Stimulated activated CD8-positive, alpha-beta memory T cell treated with anti-CD3 and anti-CD28 coated beads, Interleukin-15, amount 100 ng/mL, for 24 hours (primary cell): ENCODE measurements at places on chromosomes 11 and 22.

- DNase-seq = no peak
Observed at GRCh38 chr22:24198682-24199052, 17.4 kb downstream of the SUSD2 start.

DNA sequence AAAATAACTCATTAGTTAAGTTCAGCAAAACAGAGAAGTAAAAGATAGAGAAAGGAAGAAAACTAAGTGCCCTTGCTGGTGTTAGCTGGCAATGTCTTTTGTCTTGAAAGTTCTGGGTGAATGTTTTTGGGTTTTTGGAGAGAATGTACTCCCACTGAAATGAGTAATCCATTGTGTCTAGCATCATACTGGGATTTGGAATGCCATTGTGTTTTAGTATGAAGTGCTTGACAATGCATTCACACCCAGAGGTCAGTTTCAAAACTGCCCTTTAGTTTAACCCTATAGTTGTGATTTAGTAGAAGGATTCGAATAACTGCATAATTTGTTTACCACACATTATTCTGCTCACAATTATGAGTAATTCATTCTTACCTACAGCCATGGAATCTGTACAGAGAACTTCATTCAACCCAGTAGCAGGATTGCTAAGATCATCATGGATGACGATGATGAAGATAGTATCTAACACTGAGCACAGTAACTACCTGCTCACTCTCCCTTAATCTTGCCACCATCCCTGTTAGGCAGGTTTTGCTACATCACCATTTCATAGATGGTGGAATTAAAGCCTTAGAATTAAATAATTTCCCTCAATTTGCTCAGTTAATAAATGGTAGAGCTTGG is 33.9 kb downstream of the MAML2 start:
- no peak for DNase-seq

DNA sequence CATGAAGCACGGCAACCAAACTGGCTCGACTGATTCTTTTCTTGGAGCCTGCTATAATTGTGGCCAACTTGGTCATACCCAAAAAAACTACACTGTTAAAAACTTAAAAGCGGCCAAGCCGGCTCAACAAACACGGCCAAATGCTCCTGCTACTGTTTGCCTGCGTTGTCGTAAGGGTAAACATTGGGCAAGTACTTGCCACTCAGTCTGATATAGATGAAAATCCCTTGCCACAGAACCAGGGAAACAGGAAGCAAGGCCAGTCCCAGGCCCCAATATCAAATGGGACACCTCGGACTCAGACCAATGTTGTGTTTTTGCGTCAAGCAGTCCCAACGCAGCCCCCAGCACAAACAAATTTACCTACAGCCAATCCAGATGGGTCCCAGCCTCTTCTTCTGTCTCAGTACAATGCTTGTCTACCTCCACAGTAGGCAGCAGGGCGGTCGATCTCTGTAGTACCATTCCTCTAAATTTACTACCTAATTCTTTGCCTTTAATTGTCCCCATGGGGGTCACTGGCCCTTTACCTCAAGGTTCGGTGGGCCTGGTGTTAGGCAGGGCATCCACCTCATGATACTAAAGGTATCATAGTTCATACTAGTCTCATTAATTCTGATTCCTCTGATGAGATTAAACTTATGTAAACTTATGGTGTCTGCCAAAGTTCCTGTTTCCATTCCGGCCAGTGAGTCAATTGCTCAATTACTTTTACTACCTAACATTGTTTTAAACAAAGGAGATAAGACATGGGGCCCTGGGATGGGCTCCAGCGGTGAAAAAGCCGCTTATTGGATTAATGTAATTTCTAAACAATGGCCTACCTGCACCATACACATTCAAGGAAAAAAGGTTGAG is 3.7 kb upstream of the COMT start:
- no peak for DNase-seq

DNA sequence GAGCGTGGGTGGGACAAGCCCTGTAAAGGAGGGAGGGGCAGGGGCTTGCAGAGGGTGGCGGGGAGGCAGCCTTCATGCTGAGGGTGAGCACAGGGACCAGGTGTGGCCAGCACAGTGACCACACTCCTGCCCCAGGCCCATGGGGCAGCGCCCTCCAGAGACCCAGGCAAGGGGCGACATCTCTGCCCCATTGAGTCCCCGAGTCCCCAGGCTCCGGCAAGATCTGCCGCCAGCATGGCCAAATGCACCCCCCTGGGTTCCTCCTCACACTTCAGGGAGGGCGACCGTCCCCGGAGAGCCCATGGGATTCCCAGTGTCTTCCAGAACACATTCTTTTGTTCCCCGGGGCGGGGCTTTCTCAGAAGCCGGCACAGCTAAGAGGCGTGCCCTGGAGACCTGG is 362.5 kb downstream of the TBC1D22A start:
- no peak for DNase-seq

DNA sequence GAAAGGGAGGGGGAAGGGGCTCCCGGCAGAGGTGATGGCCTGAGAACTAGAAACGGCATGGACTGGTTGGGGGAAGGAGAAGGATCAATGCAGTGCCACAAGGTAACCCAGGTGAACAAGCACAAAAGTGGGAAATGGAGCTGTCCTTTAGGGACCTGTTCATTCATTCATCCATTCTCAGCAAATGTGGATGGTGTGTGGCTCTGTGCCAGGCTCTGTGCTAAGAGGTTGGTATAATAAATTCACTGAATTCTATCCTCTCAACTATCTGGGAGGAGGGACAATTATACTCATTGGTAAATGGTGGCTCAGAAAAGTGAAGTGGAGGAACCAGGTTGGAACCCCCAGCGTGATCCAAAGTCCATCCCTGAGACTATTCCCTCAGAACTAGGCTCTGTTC is 18.6 kb upstream of the ARAP1 start:
- no peak for DNase-seq

DNA sequence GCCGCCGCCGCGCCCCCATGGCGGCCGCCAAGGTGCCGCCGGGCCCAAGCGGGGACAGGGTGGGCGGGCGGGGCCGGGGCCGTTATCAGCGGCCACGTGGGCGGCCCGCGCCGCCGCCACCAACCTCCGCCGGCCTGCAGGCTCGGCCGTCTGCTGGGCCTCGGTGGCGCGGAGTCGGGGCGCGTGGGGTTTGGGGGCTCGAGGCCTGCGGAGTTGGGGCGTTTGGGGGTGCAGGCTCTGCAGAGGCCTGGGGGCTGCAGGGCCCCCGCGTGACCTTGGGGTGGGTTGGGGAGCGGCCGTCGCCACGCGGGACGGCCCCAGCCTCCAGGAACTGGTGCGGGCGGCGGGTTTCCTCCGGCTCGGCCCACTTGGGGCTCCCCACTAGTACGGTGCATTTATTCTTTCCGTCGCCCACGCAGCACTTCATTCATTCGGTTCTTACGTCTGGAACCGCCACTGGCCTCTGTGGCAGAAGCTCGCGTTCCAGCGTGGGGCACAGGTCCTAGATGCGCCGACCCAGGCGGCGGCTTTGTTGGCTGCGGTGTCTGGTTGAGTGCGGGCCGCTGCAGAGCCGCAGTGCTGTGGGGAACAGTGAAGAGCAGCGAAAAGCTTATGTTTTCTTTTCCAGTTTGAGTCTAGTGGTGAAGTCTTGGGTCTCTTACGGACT is 740 bp upstream of the TRMT2A start:
- DNase-seq = peak; percentile 52

DNA sequence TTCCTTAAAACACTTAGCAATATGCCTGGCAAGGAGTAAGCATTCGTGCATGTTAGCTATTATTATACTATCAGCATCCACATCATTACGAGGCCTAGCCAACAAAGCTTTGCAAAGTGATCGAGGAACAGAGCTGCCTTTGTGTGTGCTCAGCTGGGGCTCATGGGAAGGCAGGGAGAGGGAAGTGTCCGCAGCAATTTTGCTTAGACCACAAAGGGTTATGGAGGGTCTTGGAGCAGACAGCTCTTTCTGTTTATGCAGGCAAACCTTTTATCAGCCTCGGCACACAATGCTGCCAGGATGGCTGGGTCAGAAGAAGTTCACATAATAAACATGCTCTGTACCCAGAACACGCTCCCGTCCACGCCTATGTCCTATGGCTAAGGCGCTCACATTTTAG is 10.9 kb upstream of the DKK3 start:
- no peak for DNase-seq

GRCh38 chr22:17974703-17975372 is 49.5 kb downstream of the MICAL3 start:
- no peak for DNase-seq

DNA sequence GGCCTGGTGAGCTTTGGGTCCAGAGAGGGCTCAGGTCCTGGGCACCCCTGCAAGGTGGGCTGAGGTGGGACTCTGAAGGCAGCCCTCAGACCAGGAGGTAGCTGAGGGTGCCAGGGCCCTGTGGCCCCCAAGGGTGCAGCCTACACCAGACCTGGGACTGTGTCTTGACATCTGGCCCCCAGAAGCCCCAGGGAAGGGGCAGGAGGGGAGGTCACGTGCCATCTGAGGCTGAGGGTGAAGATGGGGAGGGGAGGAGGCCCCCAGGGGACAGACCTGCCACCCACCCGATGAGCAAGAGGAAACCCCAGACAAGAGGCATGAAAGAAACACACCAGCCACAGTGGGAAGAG is 520.2 kb downstream of the BRD1 start:
- DNase-seq = no peak

DNA sequence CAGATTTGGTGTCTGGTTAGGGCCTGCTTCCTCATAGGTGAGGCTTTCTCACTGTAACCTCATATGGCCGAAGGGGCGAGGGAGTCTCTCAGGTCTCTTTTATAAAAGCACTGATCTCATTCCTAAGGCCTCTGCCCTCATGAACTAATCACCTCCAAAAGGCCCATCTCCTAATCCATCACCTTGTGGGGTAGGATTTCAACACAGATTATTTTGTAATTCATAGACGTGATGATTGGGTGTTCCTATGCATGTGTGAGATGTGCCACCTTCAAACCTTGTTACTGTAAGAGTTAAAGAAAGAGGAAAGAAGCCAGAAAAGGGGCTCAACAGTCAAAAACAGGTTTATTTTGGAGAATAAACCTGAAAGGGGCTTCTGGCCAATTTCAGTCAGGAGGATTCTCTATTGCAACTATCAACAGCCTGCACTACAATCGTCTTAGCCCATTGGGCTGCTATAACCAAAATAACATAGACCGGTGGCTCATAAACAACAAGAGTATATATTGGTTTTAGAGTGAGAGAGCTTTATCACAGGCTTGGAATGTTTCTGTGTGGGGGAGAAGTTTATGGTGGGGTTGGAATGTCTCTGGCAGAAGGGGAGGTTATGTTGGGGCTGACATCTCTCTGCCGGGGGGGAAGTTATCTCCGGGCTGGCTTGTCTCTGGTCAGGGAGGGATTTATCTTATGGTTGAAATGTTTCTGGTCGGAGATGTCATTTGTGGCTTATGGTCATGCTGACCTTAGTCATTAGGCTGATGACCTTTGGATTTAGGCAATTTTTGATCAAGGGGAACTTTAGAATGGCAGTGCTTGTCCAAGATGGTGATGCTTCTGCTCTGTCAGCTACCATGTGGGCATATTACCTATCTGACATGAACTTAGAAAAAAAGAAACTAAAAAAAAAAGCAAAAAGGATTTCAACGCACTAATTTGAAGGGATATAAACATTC is 35.1 kb downstream of the CSF2RB start:
- no peak for DNase-seq

GRCh38 chr11:59259867-59260475 is 47.2 kb upstream of the MPEG1 start:
- DNase-seq = no peak

GRCh38 chr22:27880778-27881394 is 38.2 kb downstream of the PITPNB start:
- DNase-seq = no peak

GRCh38 chr11:61539831-61540357 is 31.3 kb downstream of the LRRC10B start:
- no peak for DNase-seq

GRCh38 chr11:62883673-62884072 is 3.0 kb downstream of the SLC3A2 start:
- DNase-seq = no peak

DNA sequence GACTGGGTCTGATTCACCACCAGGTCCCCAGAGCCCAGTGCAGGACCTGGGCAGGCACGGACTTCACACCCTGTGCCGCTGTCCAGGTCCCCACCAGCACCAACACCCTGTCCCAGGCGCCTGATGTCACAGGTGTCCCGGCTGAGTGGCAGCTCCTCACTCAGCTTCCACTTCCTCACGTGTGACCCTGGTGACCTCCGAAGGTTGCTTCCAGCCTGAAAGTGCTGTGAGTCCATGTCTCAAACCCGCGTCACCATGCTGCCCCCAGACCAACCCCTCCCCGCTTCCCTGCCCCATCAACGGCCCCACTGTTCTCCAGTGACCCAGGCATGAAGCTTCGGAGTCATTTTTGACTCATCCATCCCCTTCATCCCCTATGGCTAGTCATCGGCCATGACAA is 25.7 kb upstream of the PICK1 start:
- DNase-seq = no peak

- no peak for DNase-seq
Observed at GRCh38 chr22:23075050-23075449, 4.7 kb downstream of the GNAZ start.

DNA sequence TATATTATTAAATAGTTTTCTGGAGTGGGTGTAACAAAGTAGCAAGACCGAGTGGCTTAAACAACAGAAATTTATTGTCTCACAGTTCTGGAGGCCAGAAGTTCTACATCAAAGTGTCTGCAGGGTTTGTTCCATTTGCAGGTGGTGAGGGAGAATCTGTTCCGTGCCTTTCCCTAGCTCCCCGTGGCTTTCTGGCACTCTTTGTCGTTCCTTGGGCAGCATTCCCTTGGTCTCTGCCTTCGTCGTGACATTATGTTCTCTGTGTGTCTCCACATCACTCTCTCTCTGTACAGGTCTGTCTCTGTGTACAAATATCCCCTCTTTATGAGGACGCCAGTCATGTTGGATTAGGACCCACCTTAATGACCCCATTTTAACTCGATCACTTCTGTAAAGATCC is 38.2 kb downstream of the LDLRAD3 start:
- no peak for DNase-seq

DNA sequence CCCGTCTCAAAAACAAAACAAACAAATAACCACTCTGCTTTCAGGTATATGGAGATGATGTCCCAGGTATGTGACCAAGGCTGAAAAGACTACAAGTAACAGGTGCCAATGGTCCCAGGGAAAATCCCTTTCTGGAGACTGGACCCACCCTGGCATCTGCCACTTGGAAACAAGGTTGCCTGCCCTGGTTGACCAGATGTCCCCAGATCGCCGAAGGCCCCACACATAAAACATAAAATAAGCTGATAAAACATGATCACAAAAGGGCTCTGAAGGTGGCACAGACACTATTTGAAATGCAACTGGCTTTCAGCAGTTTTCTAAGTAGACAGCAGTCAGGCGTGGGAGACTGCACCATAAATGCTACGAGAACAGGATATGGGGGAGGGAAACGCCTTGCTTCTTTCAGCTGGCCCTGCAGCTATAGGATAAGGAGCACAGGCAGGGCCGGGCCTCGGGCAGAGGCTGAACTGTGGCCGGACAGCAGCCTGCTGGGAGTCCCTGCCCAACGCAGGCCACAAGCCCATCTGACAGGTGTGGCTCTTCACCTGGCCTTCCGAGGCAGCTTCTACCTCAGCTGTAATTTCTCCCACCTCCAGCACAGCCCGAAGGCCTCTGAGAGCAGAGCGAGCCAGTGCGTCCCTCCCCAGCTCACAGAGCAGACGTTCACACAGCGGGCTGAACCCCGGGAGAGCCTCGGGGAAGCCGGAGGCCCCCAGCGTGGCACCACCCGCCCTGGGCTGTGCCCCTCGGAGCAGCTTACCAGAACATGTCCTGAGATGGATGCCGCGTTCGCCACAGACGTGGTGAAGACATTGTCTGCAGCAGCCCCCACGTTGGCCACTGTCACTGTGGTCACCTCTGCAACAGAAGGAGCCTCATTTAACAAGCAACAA is 4.0 kb downstream of the DEAF1 start:
- no peak for DNase-seq
